Activated CD8-positive, alpha-beta memory T cell treated with anti-CD3 and anti-CD28 coated beads for 24 hours (primary cell): ENCODE measurements at places on chromosomes 3 and 15.

DNA sequence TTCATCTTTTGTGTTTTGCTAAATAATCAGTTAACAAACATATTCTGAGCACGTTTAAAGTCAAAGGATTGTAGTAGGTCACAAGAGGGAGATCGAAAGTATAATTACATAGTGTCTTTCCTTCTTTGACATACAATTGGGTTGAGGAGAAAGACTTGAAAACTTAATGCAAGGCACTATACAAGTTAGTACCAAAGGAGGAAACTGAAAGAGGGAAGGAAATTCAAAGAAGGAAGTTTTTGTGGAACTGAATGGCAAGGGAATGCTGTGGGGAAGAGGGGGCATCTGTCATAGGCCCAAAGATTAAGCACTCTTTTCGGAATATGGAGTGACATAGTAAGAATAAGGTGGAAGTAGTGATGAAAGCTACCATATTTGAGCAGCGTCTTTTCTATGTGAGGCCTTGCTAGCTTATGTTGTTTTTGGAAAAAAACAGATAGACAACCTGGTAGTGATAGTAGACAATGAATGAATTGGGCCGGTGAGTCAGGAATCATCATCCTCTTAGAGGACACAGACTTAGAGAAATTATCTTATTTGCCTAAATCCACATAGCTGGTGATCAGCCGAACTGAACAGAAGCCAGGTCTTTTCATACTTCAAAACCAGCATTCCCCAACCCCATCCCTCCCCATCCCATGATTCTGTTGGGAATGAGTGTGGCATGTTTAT is 10.2 kb downstream of the MBNL1 start:
- DNase-seq, result no peak

DNA sequence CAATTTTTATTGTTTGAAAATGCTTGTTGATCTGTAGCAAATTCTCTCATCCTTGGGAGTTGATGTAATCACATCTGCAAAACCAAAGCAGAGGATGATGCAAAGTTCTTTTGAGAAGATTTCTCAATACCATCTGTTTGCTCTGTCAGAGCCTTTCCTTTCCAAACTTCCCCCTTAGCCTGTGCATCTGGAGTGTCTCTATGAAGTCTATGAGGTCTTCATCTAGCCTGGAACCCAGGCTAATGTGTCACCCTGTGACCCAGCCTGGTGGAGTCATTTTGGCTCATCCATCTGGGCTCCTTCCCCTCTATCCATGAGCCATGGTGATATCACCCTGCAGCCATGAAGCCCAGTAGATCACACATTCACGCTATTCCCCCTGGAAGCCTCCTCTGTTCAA is 123.2 kb upstream of the SLC7A14 start:
- DNase-seq, result no peak

DNA sequence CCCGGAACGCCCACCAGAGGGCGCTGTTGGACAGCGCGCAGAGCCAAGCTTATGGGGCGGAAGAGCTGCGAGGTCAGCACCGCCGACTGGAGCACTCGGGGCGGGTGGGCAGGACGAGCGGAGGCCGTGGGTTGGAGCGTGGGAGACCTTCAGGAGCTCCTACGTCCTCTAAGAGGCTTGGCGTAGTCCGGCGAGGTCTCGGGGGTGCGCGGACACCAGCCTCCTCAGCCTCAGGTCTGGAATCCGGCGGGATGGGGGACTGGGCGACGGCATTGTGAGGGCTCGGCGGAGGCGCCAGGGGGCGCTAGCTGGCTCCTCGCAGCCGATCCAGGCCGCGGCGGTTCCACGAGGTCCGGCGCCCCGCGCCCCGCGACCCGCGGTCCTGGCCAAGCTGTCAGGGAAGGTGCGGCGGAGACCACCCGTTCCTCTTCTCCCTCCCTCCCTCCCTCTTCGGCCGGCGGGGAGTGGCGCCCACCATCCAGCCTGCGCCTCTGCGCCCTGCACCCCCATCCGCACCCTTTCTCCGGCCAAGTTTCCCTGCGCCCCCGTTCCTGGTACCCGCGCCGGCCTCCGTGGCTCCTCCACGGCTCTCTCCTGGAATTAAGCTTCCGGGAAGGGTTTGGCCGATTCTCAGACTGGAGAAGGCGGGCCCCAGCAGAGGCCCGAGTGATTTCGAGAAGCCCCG is 24.3 kb upstream of the POLG start:
- DNase-seq, result peak; percentile 95

DNA sequence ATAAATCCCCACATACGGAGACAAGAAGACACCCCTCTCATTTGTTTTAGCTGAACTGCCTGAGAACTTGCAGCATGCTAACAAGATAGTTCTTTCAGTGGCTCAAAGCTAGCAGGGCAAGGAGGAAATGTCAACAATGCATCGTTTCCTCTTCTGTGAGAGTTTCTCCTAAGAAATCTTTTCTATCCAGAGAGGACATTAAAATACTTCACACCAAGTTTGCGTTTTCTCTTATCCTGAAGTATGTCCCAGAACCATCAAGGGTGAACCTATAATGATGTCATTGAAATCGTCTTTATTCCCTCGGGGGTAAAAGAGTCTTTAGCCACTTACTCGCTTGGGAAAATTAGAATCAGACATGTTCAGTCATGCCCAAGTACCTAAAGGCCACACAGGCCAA is 541.7 kb upstream of the MDFIC2 start:
- no peak for DNase-seq

DNA sequence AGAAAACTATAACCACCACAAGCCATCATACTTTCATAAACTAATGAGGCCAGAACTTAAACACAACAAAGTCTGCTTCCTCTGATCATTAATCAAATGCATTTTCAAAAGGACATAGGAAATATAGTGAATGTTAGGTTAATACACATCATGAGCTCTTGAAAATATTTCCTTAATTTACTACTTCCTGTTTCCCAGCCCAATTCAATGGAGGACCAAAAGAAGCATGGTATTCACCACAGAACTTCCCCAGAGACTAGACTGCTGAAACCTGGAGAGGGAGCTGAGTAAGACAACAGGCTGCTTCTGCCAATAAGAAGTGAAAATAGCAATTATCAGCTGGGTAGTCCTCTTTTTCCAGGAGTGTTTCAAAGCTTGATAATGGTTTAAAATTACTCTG is 250.3 kb downstream of the ULK4 start:
- no peak for DNase-seq
